ENCODE measurements at places on chromosomes 3 and 15. TPM values are rescaled to one million over a fixed set of nuclear protein-coding genes. Genes with fewer than 3 reads are reported as not detected.

SH2D7 gene
- not detected for total RNA-seq

COLQ gene
- total RNA-seq, result 10.0 TPM

THAP10 gene
- 2.3 TPM for total RNA-seq

HES1 gene
- 108 TPM for total RNA-seq

ROBO2 gene
- total RNA-seq, result 82.4 TPM

CHRNA3 gene
- total RNA-seq, result 2.4 TPM

CLDN16 gene
- 0.11 TPM for total RNA-seq

IQCH gene
- 1.6 TPM for total RNA-seq

CILP gene
- 0.95 TPM for total RNA-seq

GRCh38 chr3:129358177-129358771 is 70.2 kb downstream of the EFCAB12 start:
- no peaks in the 10 kb centered on the region for H3K36me3 ChIP-seq
- H3K4me1 ChIP-seq, result peaks cover 27% of the 10 kb centered on the region
- no peak overlapping the region for H3K27ac ChIP-seq
- H3K27me3 ChIP-seq, result no peaks in the 10 kb centered on the region
- no peak overlapping the region for H3K4me3 ChIP-seq
- DNase-seq, result no peak

DNA sequence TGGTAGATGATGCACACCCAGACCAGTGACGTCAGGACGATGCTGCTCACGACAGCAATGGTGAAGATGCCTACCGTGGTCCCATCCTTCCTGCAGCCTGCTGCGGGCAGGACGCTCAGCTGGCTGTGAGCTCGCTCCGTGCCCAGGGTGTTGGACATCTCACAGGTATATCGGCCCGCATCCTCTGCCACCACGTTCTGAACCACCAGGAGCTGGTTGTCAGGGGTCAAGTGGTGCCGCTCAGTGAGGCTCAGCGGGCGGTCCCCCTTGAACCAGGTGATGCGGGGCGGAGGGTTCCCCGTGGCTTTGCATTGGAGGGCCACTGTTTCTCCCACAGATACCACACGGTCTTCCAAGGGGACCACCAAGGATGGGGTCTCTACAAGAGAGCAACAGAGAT is 117.8 kb downstream of the LRIG1 start:
- DNase-seq, result no peak
- peaks cover under 1% of the 10 kb centered on the region for H3K4me1 ChIP-seq
- peaks cover 67% of the 10 kb centered on the region for H3K36me3 ChIP-seq
- H3K27me3 ChIP-seq, result no peaks in the 10 kb centered on the region
- no peak overlapping the region for H3K27ac ChIP-seq

- peaks cover 27% of the 10 kb centered on the region for H3K27me3 ChIP-seq
- no peak overlapping the region for H3K27ac ChIP-seq
- peaks cover 10% of the 10 kb centered on the region for H3K4me1 ChIP-seq
- H3K36me3 ChIP-seq, result no peaks in the 10 kb centered on the region
These were observed 7.1 kb upstream of the PLCB2 start for GRCh38 chr15:40314723-40315276.

DNA sequence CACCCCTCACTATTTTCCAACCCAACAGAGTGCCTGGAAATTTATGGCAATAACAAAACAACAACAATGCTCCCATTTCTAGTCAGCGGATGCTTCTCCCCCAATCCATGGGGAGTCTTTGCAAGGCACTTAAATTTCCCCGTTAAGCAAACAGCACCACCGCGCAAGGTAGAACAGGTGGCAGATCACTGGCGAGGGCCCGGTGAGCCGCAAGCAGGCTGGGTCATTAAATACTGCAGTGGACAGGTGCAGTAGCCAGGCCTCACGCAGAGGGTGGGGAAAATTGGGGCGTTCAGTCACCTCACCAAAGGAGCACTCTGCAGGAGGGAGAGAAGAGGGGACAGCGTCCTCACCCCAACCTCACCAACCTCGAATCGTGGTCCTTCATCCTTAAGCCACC is 147.5 kb downstream of the NTRK3 start:
- H3K27me3 ChIP-seq, result peaks cover 73% of the 10 kb centered on the region
- H3K4me3 ChIP-seq, result no peak overlapping the region
- no peak overlapping the region for H3K27ac ChIP-seq
- H3K36me3 ChIP-seq, result no peaks in the 10 kb centered on the region
- no peak for DNase-seq

DNA sequence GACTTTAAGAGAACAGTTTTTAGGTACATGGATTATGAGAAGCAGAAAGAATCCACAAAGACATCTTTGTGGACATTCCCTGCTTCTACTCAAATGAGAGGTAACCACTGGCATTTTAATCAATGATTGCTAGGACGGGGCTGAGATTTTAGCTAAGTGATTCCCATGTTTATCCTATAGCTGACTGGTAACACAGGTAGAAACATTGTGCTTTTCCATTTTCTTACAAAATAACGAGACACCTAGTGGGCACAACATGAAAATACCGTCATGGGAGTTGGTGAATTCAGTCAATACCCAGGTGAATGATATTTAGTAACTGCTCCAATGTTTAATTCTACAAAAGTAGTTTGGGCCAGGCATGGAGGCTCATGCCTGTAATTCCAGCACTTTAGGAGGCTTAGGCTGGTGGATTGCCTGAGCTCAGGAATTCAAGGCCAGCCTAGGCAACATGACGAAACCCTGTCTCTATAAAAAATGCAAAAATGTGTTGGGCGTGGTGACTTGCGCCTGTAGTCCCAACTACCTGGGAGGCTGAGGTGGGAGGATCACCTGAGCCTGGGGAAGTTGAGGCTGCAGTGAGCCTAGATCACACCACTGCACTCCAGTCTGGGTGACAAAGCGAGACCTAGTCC is 37.2 kb upstream of the DENND4A start:
- DNase-seq, result no peak
- H3K4me3 ChIP-seq, result no peak overlapping the region
- peaks cover 24% of the 10 kb centered on the region for H3K4me1 ChIP-seq

DNA sequence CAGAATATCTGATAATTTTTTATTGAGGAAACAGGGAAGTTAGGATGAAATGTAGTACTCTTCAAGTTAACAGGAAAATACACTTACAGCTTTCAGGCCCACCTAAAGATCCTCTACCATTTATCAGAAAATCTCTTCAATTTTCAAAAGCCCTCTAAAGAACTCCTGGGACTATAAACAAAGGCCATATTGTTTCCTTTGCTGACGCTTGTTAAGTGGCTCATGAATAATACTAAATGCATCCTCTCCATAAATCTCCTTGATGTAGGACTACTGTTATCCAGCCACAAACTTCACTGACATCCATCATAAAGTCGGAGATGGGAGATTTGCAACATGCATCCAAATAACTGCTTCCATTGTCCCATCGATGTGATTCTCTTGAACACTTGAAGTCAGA is 326.5 kb downstream of the ZIC1 start:
- H3K27ac ChIP-seq, result no peak overlapping the region
- no peaks in the 10 kb centered on the region for H3K36me3 ChIP-seq
- no peak for DNase-seq
- peaks cover 8% of the 10 kb centered on the region for H3K27me3 ChIP-seq

DNA sequence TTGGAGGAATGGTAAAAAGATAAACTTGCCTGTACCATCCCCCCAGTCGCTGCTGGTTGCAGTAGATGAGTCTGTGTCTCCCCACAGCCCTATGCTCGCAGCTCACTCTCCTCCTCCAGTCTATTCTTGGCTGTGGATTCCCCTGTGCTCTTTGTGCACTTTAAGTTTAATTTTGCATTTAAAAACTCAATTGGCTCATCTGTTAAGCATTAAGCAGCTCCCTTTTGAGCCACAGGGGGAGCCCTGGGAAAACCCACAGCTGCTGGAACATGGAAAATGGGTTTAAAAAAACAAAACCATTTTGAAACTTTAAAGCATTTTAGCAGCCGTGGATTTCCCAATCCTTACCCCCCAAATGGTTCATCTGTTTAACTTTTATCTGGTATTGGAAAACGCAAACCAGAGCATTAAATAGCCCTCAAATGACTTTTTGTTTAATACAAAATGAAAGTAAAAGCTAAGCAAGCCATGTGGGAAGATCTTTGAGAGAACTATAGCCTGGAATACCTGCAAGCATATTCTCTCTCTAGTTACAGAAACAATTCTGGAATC is 536.9 kb downstream of the ZIC1 start:
- H3K4me3 ChIP-seq, result peak overlapping the region; percentile 11
- no peaks in the 10 kb centered on the region for H3K36me3 ChIP-seq
- H3K4me1 ChIP-seq, result peaks cover 11% of the 10 kb centered on the region
- H3K27me3 ChIP-seq, result no peaks in the 10 kb centered on the region
- no peak for DNase-seq

- no peaks in the 10 kb centered on the region for H3K27me3 ChIP-seq
- peaks cover 19% of the 10 kb centered on the region for H3K4me1 ChIP-seq
- H3K27ac ChIP-seq, result no peak overlapping the region
- no peak for DNase-seq
These were observed 113.3 kb upstream of the MBNL1 start for GRCh38 chr3:152155246-152156020.

GRCh38 chr15:58369261-58369701 is 62.5 kb upstream of the LIPC start:
- H3K4me1 ChIP-seq, result peaks cover 3% of the 10 kb centered on the region
- no peaks in the 10 kb centered on the region for H3K27me3 ChIP-seq
- no peak for DNase-seq
- no peak overlapping the region for H3K4me3 ChIP-seq

GRCh38 chr3:14505803-14506500 is 34.2 kb downstream of the GRIP2 start:
- H3K4me1 ChIP-seq, result no peaks in the 10 kb centered on the region
- H3K36me3 ChIP-seq, result peaks cover under 1% of the 10 kb centered on the region
- no peak overlapping the region for H3K27ac ChIP-seq
- peaks cover 5% of the 10 kb centered on the region for H3K27me3 ChIP-seq
- no peak overlapping the region for H3K4me3 ChIP-seq
- no peak for DNase-seq
